ENCODE measurements at places on chromosomes 16 and 17.

DNA sequence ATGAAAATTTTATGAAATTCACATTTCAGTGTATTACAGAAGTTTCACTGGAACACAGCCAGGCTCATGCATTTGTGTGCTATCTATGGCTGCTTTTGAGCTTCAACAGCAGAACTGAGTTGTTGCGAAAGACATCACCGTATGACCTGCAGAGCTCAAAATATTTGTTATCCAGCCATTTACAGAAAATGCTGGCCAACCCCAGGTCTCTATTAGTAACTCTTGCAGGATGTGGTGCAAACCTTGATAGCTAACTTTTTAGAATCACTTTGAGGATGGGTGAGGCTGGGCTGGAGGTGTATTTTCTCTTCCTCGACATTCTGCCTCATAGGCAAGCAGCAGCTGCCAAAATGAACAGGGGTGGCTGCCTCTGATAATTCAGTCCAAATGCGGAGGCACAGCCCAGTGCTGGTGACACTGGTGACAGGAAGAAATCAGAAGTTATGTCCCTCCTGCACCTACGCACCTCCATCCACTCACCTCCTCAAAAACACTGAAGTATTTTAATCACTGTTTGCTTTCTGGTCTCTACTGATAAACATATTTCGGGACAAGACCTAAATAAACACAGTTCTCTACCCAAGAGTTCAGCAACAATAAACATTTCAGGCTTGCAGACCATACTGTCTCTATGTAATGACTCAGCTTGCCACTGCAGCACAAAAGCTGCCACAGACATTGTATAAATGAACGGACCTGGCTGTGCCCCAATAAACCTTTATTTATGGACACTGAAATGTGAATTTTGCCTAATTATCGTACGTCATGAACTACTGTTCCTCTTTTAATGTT, 28.5 kb downstream of the ARHGAP17 start:
- no peak for DNase-seq

- peak; percentile 75 for DNase-seq
These were observed 11.0 kb downstream of the GPRC5C start for GRCh38 chr17:74442670-74443515.

- DNase-seq: no peak
These were observed 1.8 kb downstream of the MAP3K14 start for GRCh38 chr17:45314741-45315647.

- DNase-seq: peak; percentile 81
These were observed 18.4 kb downstream of the PDILT start for GRCh38 chr16:20385844-20386832.

- DNase-seq: no peak
These were observed 169.8 kb downstream of the LAT start for GRCh38 chr16:29154676-29155121.

GRCh38 chr17:79183043-79183292, 108.3 kb downstream of the ENGASE start:
- no peak for DNase-seq

DNA sequence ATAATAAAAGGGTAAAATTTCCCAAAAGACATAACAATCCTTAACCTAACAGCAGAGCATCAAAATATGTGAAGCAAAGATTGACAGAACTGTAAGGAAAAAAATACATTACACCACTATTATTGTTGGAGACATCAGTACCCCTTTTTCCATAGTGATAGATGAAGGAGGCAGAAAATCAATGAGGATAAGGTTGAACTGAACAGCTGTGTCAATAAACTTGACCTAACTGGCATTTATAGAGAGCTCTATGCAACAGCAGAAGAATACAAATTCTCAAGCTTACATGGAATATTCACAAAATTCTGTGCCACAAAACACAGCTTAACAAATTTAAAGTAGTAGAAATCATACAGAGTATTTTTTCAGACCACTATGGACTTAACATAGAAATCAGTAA, 195.0 kb upstream of the ELAC2 start:
- no peak for DNase-seq

- DNase-seq: no peak
These were observed 39.9 kb downstream of the UBE2G1 start for GRCh38 chr17:4326608-4327007.

DNA sequence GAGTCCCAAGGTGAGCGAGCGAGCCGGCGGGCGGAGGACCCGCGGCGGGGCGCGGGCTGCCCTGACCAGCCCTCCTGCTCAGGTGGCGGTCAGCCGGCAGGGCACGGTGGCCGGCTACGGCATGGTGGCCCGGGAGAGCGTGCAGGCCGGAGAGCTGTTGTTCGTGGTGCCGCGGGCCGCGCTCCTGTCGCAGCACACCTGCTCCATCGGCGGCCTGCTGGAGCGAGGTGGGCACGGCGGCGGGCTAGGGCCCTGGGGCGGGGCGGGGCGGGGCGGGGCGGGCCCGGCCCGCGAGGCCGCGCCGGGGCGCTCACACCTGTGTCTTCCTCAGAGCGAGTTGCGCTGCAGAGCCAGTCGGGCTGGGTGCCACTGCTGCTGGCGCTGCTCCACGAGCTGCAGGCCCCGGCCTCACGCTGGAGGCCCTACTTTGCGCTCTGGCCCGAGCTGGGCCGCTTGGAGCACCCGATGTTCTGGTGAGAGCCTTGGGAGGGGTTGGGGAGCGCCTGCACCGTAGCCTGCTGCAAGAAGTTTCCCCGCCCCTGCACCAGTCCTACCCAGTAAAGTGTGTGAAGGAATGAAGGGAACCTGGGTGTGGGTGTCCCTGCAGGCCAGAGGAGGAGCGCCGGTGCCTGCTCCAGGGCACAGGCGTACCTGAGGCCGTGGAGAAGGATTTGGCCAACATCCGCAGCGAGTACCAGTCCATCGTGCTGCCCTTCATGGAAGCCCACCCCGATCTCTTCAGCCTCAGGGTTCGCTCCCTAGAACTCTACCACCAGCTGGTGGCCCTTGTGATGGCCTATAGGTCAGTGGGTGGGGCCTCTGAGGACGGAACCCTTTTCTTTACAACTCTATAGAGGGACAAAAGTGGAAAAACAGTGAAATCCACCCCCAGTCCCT, 802 bp downstream of the SETD6 start:
- DNase-seq: peak; percentile 33

DNA sequence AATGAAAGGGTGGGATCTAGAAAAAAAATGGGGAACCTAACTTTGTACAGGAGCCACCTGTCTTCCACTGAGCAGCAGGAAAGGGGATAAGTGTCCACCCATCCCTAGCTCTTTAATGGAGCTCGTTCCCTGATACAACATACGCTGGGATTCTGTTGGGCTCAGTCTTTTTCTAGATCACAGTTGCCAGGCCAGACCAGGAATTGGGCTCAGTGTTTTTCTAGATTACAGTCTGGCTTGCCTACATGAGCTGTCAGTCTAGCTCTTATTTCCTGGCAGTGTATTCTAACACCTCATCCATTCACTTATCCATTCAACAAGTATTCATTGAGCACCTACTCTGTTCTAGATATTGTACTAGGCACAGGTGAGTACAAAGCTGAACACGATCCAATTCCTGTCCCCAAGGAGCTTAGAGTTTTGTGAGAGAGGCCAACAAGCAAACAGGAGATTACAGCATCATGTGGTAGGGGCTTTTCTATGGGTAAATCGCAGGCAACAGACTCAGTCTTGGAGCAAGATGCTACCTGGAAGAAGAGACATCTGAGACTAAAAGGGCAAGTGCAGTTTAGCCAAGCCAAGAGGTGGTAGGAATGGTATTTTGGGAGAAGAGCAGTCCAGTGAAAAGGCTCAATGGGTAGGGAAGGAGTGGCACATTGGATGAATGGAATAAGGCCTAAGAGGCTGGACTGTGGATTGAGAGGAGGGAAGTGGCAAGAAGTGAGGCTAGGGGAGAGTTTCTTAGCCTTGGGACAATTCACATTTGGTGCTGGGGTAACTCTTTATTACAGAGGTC, 138.0 kb upstream of the HS3ST2 start:
- DNase-seq: no peak

DNA sequence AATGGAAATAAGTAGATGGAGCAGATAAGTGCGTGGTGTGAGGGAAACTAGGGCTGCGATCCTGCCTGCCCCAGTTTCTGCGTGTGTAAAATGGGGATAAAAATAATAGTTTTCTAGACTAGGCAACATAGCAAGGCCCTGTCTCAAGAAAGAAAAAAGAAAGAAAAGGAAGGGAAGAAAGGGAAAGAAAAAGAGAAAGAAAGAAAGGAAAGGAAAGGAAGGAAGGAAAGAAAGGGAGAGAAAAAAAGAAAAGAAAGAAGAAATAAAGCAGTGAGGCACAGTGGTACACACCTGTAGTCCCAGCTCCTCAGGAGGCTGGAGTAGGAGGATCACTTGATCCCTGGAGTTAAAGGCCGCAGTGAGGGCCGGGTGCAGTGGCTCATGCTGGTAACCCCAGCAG, 2.2 kb upstream of the PKMYT1 start:
- DNase-seq: no peak

DNA sequence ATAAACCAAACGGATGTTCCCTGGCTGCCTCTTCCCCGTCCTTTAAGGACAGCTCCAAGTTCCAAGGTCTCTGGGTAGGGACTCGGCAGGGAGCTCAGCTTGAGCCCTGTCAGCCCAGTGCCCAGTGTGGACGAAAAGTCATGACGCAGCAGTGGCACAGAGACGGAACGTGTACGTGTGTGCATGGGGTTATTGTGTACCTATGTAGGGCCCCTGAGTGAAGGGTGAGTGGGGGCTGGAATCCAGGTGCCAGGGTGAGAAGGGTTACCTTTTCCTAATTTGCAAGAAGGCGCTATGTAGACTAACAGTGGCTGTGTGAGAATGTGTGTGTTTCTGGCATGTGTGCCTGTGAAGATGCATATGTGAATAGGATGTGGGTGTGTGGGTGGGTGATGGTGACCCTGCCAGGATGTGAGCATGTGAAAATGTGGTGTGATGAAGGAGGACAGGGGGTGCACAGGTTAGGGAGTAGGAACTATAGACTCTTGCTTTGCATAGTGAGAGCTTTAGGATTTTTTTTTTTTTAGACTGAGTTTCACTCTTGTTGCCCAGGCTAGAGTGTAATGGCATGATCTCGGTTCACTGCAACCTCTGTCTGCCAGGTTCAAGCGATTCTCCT, 6.0 kb downstream of the SCN4A start:
- DNase-seq: no peak

DNA sequence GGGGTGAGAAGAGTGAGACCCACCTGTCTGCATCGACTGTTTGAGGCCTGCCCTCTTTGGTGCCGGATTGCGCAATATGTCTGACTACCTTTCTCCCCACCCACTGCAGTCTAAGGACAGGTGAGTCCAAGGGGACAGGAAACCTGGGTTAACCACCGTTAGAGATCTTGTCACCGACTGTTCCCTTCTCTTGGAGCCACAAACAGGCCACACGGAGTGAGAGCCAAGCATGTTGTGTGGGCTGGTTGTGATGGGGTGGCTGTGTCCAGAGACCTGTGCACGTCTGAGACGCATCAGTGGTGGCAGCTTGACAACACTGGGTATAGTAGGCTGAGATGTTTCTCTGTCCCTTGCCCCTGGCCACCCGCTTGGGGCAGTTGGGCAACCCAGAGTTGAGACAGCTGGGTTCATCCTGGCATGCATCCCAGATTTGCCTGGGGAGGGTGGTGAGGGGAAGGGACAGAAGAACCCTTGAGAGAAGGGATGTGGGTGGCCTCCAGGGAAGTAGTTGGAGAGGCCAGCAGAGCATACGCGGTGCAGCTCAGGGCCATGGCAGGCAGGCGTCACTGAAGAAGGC, 21.4 kb downstream of the MPRIP start:
- no peak for DNase-seq

- DNase-seq: no peak
These were observed 607.3 kb upstream of the GOT2 start for GRCh38 chr16:59341368-59341767.

- no peak for DNase-seq
These were observed 5.2 kb downstream of the ATMIN start for GRCh38 chr16:81040842-81041241.

DNA sequence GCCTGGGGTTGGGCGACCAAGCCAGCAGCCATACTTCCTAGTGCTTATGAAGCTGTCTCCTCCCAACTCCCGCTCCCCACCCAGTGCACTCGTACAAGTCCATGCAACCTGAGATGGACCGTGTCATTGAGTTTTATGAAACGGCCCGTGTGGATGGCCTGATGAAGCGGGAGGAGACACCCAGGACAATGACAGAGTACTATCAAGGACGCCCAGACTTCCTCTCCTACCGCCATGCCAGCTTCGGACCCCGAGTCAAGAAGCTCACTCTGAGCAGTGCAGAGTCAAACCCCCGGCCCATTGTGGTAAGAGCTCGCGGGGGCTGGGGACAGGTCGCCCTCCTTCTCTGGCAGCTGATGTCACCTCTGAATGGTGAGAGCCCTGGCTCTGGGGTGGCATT, 11.0 kb upstream of the KATNB1 start:
- DNase-seq: no peak

- DNase-seq: no peak
These were observed 395.8 kb downstream of the NPIPA8 start for GRCh38 chr16:17940584-17941364.

- DNase-seq: no peak
These were observed 4.5 kb upstream of the HS3ST3B1 start for GRCh38 chr17:14296166-14296910.

- no peak for DNase-seq
These were observed 15.0 kb downstream of the QRICH2 start for GRCh38 chr17:76293106-76293505.

DNA sequence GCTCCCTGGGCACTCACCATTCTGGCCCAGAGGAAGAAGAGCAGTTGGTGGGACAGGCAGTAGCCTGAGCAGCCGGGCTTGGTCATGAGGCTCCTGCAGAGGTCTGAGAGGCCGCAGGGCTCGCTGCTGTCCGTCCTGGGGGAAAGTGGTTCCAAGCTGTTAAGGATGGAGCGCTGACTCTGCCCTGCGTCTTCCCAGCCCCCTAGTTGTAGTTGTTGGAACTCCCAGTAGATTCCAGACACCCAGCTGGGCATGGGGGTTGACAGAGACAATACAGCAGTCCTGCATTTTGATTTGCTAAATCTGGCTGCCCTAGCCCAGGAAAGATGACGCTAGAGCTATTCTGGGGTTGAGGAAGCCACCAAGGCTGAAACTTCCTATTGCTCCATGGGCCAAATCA, 7.3 kb downstream of the C16orf89 start:
- DNase-seq: peak; percentile 33

GRCh38 chr17:63652106-63652505, 29.9 kb downstream of the MAP3K3 start:
- no peak for DNase-seq

GRCh38 chr16:25699069-25699468, 7.3 kb downstream of the HS3ST4 start:
- no peak for DNase-seq

- no peak for DNase-seq
These were observed 24.8 kb upstream of the SIAH1 start for GRCh38 chr16:48409839-48410632.

DNA sequence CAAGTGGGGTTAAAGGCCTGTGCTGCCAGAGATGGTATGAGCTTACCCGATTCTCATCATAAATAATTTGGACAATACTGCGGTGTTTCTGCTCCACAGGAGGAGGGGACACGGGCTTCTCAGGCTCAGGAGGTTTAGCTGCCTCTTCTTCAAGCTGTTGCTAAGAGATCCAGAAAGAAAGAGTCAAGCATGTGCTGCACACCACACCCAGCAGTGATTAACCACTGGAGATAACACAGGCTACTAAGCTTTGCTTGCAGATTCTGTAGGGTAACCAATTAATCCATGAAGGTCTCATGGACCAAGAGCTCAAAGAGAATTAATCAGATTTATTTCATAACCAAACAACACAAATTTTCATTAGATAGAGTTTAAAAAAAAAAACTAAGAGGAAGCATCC, 56.6 kb downstream of the NCOR1 start:
- no peak for DNase-seq
